ENCODE measurements at places on chromosomes 3 and 15.

DNA sequence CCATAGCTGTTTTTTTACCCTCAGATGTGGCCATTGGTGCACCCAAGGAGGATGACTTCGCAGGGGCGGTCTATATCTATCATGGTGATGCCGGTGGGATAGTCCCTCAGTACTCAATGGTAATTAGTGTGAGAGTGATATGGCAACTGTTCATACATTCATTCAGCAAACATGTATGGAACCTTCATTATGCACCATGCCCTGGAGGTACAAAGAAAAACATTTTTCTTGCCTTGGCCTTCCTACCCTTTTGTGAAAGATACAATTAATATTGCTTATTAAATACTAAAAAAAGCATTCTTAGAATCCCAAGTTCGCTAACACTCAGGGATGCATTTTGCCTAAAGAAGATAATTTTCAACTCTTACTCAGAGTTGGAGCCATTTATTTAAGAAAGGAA is 342.4 kb upstream of the CTDSPL start:
- no peak for DNase-seq

DNA sequence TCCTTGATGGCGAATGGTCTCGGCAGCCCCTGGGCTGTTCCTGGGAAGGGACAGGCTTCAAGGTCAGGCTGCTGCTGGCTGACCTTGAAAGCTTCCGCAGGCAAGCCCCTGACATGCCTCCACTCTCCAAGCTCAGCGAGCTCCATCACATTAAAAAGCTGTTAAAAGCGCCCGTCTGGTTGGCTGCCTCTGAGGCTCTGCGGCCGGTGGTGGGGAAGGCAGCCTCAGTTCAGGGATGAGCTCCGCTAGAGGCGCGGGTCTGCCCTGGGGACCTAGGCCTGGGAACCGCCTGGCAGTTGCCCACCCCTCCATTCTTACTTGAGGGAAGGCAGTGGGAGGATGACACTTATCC is 103.8 kb downstream of the LINGO1 start:
- no peak for DNase-seq

GRCh38 chr15:66765478-66766281 is 63.6 kb downstream of the SMAD6 start:
- DNase-seq = no peak

GRCh38 chr15:73910522-73911303 is 15.5 kb upstream of the LOXL1 start:
- DNase-seq = no peak

GRCh38 chr3:23798876-23799275 is 6.9 kb upstream of the UBE2E1 start:
- no peak for DNase-seq

DNA sequence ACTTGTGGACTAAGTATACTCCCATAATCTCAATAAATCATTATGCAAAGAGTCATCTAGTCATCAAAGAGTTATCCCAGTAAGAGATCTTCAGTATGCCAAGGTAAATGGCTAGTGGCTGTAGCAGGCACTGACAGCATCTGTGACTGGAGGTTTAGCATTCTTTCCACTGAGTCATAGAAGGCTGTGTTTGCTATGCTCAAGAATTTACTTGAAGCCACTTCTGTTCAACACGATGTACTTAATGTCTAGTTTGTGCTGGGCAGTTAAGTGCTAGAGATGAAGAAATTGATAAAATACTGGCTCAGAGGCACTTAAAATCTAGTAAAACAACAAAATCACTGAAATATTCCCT is 13.0 kb downstream of the ZBED2 start:
- DNase-seq = no peak

GRCh38 chr15:77796046-77796729 is 163.5 kb upstream of the LINGO1 start:
- no peak for DNase-seq

GRCh38 chr3:180306691-180307090 is 270.0 kb upstream of the PEX5L start:
- no peak for DNase-seq

GRCh38 chr15:80325206-80325605 is 73.2 kb upstream of the CTXND1 start:
- DNase-seq = no peak

DNA sequence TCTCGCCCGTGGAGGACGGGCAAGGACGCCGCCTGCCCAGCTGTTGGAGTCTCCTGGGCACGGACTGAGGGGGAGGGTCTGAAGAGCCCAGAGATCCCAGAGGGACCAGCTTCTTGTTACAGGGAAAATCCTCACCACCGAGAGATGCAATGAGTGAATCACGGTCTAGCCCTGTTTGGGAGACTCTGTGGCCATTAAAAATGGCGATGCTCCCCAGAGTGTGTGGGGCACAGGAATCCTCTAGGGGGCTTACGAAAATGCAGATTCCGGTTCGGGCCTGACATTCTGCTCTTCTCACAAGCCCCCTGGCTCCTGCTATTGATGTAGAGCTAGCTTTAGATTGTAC is 35.5 kb upstream of the EPHB3 start:
- no peak for DNase-seq

GRCh38 chr3:160184655-160185054 is 40.6 kb upstream of the C3orf80 start:
- no peak for DNase-seq

DNA sequence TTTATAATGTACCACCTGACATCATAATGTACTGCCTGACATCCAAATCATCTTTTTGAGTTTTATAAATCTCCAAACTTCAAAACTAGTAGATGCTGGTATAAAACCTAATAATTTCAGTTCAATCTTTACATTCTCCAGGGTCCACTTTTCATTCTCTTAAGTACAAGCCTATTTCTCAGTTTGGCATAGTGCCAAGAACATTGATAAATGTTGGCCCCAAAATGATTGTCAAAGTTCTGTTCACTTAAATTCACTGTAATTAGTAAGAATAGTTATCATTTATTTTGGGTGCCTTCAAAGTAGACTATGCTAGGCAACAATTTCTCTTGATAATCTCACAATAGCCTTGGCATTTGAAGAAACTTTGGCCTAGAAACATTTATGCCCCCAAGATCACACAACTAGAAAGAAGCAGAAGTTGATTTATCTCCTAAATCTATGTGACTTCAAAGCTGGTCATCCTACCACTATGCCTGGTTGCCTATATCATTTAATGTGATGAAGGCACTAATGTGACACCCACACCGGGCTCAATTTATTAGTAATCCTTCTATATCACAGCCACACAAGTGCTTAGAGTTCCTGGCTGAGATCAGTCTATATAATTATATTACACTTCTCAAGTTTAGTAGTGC is 101.7 kb downstream of the ZNF609 start:
- DNase-seq = no peak

- DNase-seq = no peak
These were observed 92.4 kb upstream of the THBS1 start for GRCh38 chr15:39488516-39488915.

DNA sequence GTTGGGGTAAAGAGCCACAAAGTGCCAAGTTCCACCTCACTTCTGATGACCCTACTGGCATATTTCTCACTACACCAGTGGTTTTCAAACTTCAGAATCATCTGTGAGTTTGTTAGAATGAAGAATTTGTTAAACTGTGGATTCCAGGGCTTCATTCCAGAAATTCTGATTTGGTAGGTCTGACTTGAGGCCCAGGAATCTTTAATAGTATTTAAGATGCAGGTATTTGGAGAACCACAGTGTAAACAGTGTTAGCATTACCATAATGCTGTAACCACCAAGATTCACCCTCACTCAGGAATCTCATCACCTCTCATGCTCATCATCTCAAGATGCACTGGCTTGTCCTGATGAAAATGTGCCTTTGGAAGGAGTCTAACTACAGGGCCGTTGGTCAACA is 6.0 kb downstream of the KCNMB3 start:
- DNase-seq = no peak

- no peak for DNase-seq
These were observed 961 bp downstream of the HAPLN3 start for GRCh38 chr15:88894348-88894818.

GRCh38 chr15:45550436-45550835 is 27.9 kb upstream of the SLC30A4 start:
- DNase-seq = no peak

DNA sequence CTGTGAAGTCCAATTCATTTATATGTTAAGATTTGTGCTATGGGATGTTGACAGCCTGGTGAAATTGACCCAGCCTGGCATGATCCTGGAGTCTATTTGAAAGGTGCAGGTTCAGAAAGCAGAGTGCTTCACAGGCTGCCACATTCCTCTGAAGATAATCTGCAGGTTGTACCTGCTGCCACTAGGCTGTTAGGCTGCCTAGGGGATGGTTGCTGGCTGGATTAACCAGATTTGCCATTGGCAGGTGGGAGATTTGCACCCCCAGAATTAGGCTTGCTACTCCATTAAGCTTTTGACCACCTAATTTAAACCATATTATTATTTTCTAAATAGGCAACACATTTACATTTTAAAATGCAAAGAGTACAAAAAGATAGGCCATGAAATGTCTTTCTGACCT is 85.8 kb upstream of the RASGRP1 start:
- no peak for DNase-seq

GRCh38 chr3:99418709-99419108 is 219.7 kb upstream of the COL8A1 start:
- DNase-seq = no peak

DNA sequence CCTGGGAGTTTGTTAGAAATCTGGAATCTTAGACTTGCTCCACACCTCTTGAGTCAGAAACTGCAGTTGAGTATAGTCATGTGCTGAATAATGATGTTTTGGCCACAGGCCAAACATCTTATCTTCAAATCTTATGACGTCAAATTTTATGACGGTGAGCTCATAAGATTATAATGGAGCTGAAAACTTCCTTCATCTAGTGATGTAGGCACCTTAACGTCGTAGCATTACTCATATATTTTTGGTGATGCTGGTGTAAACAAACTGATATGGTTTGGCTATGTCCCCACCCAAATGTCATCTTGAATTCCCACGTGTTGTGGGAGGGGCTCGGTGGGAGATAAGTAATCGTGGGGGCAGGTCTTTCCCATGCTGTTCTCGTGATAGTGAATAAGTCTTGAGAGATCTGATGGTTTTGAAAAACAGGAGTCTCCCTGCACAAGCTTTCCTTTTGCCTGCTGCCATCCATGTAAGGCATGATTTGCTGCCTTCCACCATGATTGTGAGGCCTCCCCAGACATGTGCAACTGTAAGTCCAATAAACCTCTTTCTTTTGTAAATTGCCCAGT is 268.0 kb upstream of the PROK2 start:
- no peak for DNase-seq

GRCh38 chr3:56296361-56296760 is 171.9 kb downstream of the ERC2 start:
- no peak for DNase-seq

DNA sequence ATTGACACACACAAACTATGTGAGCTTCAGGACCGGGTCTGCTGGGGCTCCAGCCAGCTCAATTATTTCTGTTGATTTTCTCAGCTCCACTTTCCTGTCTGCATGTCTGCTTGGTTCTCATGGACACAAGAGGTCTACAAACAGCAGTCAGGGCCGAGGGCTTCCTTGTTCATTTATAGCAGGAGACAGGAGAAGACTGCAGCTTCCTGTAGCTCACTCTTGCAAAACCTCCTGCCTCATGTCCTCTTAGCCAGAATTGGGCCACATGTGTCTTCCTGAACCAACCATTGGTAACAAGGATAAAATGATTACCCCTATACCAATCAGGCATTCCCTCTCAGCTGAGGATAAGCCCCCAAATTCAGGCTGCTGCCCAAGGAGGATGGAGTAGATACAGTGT is 182.8 kb downstream of the TLE3 start:
- no peak for DNase-seq

- DNase-seq = no peak
These were observed 580.5 kb downstream of the NSUN3 start for GRCh38 chr3:94643400-94643799.

DNA sequence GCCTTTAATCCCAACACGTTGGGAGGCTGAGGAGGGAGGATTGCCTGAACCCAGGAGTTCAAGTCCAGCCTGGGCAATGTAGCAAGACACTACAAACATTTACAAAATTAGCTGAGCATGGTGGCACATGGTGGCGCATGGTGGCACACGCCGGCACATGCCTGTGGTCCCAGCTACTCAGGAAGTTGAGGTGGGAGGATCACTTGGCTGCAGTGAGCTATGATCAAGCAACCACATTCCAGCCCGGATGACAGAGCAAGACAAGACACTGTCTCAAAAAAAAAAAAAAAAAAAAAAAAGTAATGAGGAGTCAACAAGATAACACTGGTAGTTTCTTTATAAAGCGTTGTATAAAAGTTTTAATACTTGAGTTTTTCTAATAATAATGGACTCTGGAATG is 10.1 kb downstream of the FEZF2 start:
- DNase-seq = no peak

GRCh38 chr3:78868570-78868969 is 899.2 kb downstream of the ROBO1 start:
- DNase-seq = peak; percentile 84

GRCh38 chr3:67401921-67402320 is 252.5 kb downstream of the SUCLG2 start:
- no peak for DNase-seq

DNA sequence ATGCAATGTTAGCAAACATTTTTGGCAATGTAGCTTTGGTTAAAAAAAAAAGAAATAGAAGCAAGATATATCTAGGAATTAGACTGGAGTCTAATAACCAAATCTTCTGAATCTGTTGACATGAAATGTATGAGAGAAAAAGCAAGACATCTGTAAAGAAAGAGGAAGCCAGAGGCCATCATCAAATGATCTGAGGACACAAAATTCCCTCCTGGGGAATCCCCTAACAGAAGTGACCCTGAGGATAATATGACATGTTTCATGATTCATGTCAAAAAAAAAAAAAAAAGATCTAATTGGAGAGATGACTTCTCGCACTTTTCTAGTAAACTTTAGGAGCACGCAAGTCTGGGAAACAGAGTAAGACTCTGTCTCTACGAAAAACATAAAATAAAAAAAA is 70.9 kb downstream of the IMPG2 start:
- no peak for DNase-seq

- DNase-seq = no peak
These were observed 746.7 kb downstream of the NAALADL2 start for GRCh38 chr3:175605851-175606250.

GRCh38 chr3:145519398-145520047 is 641.5 kb downstream of the PLOD2 start:
- DNase-seq = peak; percentile 23

DNA sequence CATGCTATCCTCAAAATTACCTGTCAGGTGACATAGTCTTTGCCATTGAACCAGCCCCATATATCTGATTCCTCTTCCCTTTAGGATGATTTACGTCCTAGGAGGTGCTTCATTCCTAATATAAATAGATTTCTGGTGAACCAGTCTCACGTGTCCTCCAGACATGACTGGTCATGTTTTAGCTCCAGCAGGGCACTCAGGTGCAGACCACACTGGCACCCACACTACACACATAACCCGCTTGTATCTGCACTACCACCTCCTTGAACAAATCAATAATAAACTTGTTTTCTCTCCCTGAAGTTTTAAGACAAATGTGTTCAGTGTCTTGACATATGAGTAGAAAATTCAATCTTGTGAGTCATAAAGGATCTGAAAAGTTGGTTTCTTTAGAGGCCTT is 155.5 kb downstream of the GOLIM4 start:
- DNase-seq = no peak
